ENCODE measurements at places on chromosomes 1 and 21.

DNA sequence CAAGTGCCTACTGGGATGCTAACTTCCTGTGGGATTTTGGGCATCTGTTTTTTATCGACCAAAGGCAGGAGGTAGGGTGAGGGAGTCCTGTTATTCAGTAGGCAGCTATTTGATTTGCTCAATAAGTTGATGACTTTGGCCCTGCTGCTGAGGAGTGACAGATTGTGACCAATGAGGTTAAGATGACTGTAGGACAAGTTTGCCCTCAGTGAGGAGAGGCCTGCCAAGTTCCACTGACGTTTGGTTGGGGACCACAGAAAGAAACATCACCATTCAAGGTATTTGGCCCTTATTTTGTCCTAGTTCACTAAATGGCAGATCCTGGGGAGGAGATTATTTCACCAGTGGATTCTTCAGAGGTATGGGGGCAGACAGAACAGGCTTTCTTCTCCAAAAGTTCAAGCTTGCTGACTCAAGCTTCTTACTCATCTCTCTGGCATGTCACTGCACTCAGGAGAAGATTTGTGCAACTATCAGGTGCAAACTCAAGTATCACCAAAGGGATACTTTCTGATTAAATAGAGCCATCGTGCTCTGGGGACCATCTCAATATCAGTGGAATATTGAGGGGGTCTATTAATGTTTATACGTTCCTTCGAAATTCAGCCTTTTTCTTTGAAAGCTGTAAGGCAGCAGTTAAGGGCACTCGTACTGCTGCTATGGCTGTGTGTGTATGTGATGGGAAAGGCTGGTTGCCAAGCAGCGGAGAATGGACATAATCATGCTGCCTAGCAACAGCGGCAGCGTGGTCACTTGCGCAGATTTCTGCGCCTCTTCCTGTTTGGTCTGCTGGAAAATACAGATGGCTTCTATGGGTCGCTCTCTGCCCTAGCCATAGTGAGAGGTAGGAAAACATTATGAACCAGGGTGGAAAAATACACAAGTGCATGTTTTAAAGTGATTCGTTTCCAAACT, 78.7 kb downstream of the PBX1 start:
- DNase-seq: no peak

GRCh38 chr1:32716312-32717148, 14.0 kb upstream of the SYNC start:
- DNase-seq: peak; percentile 83

DNA sequence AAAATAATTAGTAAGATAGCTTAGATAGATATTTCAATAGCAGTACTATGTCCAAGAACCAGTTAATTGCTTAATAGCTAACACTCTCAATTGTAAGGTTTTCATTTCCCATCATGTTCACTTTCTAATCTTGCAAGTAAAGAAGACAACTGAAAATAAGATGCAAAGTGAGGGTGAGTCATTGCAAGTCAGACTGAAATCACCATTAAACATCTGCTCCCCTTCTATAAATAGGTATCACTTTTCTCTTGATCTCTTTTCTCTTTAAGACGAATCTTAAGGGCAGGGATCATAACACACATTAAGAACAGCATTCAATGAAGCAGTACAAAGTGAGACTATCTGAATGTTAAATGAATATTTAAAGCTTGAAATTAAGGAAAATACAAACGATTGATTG, 40.4 kb downstream of the UBR4 start:
- peak; percentile 81 for DNase-seq

- DNase-seq: no peak
Measured at GRCh38 chr21:40282912-40283886, 416.0 kb downstream of the PCP4 start.
